ENCODE measurements at places on chromosomes 1 and 21.
A peak's percentile ranks its signal among the peaks of the same experiment; 100 is the strongest.

DNA sequence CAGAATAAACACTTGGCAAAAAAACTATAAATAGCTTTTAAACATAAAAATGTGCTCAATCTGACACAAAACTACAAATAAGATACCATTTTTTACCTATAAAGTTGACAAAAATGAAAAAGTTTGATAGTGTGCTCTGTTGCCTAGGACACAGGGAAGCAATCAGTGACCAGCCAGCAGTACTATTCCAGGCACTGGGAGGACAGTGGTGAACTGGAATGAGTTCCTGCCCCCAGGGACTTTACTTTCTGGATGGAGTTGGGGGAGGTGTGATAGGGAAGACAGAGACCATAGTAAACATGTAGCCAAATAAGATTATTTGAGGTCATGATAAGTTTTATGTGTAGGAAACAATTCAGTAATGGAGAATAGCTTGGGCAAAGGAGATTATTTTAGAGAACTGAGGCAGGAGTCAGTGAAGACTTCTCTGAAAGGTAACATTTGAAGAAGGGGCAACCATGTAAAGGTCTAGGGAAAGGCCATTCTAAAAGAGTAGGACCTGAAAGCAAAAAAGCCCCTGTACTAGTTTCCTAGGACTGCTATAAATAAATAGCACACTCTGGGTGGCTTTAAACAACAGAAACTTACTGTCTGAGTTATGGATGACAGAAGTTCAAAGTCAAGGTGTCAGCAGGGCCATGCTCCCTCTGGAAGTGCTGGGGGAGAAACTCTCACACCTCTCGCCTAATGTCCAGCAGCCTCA, 42.0 kb downstream of the EEIG2 start:
- no peak for DNase-seq

- DNase-seq = no peak
These were observed 127.7 kb downstream of the SPATA46 start for GRCh38 chr1:162248854-162249535.

DNA sequence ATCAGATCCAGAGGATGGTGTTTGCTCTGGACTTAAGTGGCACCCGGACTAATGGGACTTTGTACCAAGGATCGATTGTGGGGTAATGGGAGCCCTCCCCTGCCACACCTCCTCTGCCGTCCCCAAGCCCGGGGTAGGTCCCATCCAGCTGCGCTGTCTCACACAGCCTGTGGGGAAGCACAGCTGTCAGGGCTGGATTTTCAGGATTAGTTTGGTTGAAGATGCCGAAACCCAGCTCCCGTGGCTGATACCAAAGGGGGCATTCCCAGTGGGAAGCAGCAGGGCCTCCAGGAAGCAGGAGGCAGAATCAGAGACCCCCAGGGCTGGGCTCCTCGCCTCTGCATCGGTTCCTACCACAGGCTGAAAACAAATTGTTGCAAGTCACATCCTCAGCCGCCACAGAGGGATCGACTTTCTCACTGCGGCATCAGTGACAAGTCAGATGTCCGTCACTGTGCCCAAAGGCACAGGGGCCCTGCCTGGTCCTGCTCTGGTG, 59.7 kb downstream of the MATN1 start:
- no peak for DNase-seq

DNA sequence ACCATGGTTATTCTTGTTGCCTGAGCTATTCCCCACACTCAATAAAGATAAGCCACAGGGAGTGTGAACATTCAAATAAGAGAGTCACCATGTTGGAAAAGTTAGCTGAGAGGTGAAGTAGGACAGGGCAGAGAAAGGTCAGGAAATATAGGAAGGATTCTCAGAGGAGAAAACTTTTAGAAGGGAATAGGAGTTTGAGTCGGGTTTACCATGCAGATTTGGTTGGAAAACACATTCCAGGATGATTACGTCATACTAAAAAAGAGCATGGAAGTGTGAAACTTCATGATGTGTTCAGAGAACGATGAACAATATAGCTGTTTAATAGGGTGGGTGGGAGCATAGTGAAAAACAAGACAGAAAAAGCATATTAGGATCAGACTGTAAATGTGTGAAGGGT, 1125.3 kb upstream of the ADGRL2 start:
- DNase-seq = peak; percentile 4

GRCh38 chr1:70265946-70266345, 44.8 kb downstream of the SRSF11 start:
- DNase-seq = no peak

DNA sequence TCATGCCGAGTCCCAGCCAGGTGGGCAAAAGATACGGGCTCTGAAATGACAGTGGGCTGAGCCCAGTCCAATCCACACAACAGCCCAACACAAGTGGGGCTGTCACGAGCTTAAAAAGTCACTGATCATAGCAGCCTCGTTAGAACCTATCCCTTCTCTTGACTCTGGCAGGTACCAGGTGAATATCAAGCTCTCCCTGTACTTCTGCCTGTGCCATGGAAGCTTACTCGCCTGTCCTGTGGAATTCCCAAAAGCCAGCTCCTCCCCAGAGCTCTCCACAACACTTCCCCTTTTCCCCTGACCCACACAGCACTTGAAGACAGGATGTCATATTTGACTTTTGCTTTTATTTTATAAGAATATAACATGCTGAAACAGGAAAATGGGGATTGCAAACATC, 5.9 kb downstream of the RGS16 start:
- no peak for DNase-seq

Measured in HCEC 1CT (cell line).